ENCODE measurements at places on chromosomes 12 and 14. TPM values are rescaled to one million over a fixed set of nuclear protein-coding genes. Genes with fewer than 3 reads are reported as not detected.

The SAMD15 gene
- polyA plus RNA-seq = 0.08 TPM

The RDH5 gene
- 2.2 TPM for polyA plus RNA-seq

The EPS8 gene
- polyA plus RNA-seq = 1.6 TPM

The PLEKHG7 gene
- polyA plus RNA-seq = 12.0 TPM

The ZBTB42 gene
- polyA plus RNA-seq = 1.0 TPM

The KRT2 gene
- polyA plus RNA-seq = not detected

The TMPRSS12 gene
- not detected for polyA plus RNA-seq

The PTPRQ gene
- not detected for polyA plus RNA-seq

The TIGAR gene
- 5.2 TPM for polyA plus RNA-seq

The KIF21A gene
- polyA plus RNA-seq = 1.8 TPM

The IL31 gene
- polyA plus RNA-seq = not detected
